RCC 7860 (cell line): ENCODE measurements at places on chromosomes 11 and 22.

GRCh38 chr11:45390407-45390806, 104.3 kb upstream of the SYT13 start:
- no peak for DNase-seq

GRCh38 chr22:30561402-30562189, 12.9 kb downstream of the GAL3ST1 start:
- peak; percentile 76 for DNase-seq

GRCh38 chr22:39996732-39997131, 2.0 kb downstream of the FAM83F start:
- DNase-seq, result no peak

DNA sequence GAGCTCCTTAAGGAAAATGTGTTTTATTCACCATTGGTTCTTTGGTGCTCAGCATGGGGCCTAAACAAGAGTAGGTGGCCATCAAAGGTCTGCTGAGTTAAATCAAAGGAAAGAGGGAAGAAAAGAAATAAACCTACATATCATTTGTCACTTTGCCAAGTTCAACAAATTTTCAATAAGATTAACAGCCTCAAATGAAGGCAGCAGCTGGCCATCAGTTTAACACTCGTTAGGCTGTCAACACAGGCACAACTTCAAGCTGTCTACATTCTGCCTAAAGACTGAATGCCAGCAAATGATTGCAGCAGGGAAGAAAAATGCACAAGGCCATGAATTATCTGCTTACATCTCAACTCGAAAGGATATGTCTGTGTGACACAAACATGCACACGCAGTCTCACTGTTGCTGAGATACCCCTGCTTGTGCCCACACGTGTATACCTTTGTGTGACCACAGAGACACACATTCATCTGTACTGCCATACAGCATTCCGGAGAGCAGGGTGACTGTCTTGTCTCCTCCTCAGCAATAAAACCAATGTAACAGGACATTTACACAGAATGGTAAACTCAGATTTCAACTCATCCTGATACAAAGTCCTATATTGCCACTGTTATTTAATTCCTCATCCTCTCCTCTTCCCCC, 40.1 kb downstream of the TRIM66 start:
- no peak for DNase-seq

- DNase-seq, result no peak
Observed at GRCh38 chr11:94217705-94218104, 86.7 kb upstream of the IZUMO1R start.

GRCh38 chr11:109267293-109268095, 154.5 kb upstream of the C11orf87 start:
- no peak for DNase-seq

DNA sequence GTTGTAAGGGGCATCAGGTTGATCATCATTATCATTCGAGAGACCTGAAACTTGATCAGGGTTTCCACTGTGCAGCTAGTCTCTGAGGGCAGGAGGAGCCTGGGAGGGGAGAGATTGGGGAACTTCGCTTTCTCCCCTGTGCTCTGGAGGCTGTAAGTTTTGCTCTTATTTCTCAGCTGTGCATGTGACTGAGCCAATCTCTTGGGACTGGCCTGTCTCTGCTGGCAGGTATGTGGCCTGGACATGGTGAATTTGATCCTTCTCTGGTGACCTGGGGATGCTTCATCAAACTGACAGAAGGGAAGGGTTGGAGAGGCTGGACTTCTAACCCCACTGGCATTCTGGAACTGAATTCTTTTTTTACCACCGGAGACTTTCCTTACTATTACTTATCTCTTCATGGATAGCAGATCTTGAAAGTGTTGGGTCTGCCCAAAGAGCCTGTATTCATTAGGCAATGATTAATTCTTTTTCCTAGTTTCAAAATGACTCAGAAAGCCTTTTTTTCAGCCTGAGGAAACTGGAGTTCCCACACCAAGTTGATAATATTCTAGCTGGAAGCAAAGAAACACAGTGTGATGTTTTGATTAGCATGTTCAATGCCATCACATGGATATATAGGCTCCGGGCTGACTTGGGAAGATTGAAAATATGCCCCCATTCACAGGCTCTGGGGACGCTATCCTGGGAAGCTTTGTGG, 36.5 kb downstream of the TSPAN18 start:
- DNase-seq, result no peak

DNA sequence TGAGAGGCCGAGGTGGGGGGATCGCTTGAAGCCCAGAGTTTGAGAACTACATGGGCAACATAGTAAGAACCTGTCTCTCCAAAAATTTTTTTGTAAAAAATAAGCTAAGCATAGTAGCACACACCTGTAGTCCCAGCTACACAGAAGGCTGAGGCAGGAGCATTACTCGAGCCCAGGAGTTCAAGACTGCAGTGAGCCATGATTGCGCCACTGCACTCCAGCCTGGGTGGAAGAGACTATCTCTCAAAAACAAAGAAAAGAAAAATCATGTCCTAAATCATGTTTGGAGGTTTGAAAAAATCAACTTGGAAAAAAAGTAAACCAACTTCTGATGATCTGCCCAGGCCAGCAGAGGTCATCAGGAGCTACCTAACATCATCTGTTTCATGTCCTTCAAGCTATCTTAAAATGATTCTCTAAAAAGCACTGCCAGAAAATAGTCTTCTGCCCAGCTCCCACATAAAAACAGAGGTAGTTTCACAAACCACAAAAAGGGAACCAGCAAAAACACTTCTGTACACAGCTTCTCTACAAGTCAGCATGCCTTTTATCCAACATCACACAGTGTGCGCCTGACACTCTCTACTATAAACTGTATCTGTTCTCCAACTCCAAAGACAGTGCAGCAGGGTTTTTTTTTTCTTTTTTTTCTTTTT, 165.0 kb downstream of the SOX6 start:
- DNase-seq, result no peak

- no peak for DNase-seq
Observed at GRCh38 chr11:11572386-11572785, 49.4 kb downstream of the GALNT18 start.

GRCh38 chr11:67820081-67820480, 145.7 kb upstream of the ALDH3B2 start:
- DNase-seq, result no peak

DNA sequence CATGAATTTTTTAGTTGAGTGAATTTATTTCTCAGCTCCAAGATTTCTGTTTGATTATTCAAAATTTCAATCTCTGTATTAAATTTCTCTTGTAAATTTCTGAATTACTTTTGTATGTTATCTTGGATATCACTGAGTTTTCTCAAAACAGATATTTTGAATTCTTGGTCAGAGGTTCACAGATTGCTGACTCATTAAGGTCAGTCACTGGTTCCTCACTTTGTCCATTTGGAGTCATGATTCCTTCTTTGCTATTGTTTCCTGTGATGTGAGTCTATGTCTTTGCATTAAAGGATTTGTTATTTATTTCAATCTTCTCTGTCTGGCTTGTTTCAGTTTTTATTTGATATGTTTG, 10.2 kb upstream of the IL17RA start:
- no peak for DNase-seq

GRCh38 chr11:113994077-113994954, 19.4 kb downstream of the HTR3A start:
- DNase-seq, result no peak

DNA sequence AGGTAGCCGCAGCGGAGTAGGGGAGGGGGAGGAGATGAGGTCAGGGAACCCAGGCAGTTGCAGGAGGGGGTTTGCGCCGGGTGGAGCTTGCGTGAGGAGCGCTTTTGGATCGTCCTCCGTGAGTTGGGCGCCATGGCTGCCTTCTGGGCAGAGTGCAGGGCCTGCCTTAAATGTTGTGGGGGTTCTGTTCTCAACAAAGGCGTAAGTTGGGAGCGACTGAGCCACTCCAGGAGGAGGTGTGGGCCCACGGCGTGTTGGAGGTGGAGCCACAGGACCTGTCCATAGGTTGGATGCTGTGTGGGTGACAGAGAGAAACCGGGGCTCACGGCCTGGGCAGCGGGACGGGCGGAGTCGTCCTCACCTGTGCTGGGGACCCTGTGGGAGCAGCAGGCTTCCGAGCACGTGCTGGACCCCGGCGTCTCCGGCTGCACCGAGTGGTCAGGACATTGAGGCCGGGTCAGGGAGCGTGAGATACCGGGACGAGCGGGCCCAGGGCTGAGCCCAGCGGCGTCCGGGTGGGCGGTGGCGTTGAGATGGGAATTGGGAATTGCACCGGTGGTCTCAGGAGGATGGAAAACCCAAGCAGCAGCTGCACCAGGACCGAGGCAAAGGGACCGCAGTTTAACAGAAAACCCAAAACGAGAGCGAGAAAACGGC, 977 bp upstream of the PGGHG start:
- DNase-seq, result no peak

DNA sequence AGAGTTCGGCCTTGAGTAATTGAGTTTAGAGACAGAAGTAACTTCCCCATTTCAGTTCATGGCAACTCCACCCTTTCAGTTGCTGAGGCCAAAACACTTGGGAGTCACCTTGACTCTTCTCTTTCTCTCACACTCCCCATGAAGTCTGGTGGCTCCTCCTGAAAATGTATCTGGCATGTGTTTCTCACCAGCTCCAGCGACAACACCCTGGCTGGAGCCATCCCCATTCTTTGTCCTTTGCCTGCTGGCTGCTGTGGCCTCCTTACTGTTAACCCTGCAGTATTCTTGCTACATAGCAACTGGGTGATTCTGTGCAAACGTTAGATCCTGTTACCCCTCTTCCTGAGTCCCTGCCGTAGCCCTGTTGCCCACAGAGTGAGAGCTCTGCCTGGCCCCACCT, 23.8 kb downstream of the SLC6A5 start:
- no peak for DNase-seq

- no peak for DNase-seq
Observed at GRCh38 chr22:39580006-39580441, 9.5 kb downstream of the CACNA1I start.
